Activated T-helper 9 cell treated with anti-CD3 and anti-CD28 coated beads, Interleukin-2, amount 50 U/mL, for 16 hours (primary cell): ENCODE measurements at places on chromosomes 1 and 21.
A peak's percentile ranks its signal among the peaks of the same experiment; 100 is the strongest.

GRCh38 chr1:206962272-206962671 is 8.0 kb downstream of the FCAMR start:
- no peak for DNase-seq

GRCh38 chr1:244851546-244852231 is 12.7 kb downstream of the HNRNPU start:
- DNase-seq: no peak

DNA sequence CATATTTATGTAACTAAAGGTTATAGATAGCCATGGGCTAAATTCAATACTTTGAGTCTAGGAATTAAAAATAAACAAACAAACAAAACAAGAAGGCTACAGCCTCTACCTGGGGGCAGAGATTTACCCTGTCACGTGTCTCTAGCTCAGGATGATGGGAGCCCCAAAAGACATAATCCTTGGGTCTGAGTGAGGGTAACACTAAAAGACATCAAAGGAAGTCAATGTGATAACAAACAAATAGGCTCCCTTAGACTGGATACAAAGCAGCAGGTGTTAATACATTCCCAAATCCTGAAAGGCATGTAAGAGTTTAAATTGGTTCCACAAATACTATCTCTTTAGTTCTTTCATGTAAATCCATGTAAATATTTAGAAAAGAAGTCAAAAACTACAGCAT is 10.7 kb downstream of the MYSM1 start:
- no peak for DNase-seq

GRCh38 chr1:203346769-203347102 is 4.2 kb downstream of the FMOD start:
- DNase-seq: no peak

- DNase-seq: peak; percentile 82
Measured at GRCh38 chr1:226407497-226408284, at the start of gene PARP1. TSS of gene PARP1 (minus strand) at chr1:226408093. CDS start at chr1:226407929, 164 bp downstream.

GRCh38 chr1:105641407-105641806 is 1415.1 kb upstream of the PRMT6 start:
- DNase-seq: no peak
